ENCODE measurements at places on chromosomes 7 and 10.
A peak's percentile ranks its signal among the peaks of the same experiment; 100 is the strongest.

GRCh38 chr7:66283003-66283920 is 78.1 kb downstream of the TPST1 start:
- DNase-seq: peak; percentile 81

GRCh38 chr10:36163827-36164226 is 521.7 kb upstream of the FZD8 start:
- DNase-seq: no peak

- no peak for DNase-seq
Observed at GRCh38 chr7:136348542-136349192, 371.5 kb upstream of the MTPN start.

DNA sequence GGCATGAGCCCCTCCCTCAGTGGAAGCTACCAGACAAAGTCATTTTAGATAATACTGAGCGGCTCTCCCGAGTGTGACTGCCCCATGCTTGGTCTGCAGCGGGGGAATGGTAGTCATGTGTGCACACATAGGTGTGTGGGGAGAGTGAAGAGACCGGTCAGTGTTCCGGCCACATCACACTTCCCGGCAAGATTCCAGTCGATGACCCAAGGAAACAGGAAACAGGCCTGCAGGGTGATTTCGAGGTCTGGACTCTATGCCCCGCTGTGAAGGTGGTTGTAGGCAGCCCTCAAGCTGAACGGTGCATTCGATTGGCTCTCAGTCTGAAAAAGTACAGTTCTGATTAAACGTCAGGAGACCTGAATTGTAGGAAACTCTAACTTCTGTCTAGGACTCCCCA is 73.2 kb downstream of the SYPL1 start:
- DNase-seq: no peak

Measured in fibroblast of skin of scalp (primary cell).